CD4-positive, alpha-beta T cell treated with Interferon alpha-2 for 1 hour (primary cell): ENCODE measurements at places on chromosomes 16 and 17.

DNA sequence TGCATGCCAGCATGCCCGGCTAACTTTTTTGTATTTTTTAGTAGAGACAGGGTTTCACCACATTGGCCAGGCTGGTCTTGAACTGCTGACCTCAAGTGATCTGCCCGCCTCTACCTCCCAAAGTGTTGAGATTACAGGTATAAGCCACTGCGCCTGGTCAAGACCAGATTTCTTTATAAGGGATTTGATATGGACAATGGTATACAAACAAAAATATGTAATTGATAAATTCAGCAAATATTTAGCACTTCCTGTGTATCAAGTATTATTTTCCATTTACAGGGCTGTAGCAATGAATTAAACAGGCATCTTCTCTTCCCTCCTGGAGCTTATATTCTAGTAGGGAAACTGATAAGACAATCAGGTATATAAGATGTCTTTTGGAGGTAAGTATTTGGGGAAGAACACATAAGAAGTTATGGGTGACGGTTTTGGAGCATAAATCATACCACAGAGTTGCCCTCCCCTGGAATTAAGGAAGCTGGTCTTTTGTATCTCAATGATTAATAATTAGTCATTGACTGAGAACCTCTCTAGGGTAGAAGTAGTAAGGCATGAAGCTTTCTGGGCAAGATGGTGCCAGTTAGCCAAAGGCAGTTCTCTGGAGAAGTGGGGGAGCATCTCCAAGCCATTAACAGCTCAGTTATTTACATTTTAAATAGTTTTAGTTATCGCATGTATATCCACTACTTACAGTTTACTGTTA, 35.8 kb downstream of the TANC2 start:
- no peak for DNase-seq

GRCh38 chr17:40355123-40355803, 9.3 kb downstream of the GJD3 start:
- peak; percentile 82 for DNase-seq

DNA sequence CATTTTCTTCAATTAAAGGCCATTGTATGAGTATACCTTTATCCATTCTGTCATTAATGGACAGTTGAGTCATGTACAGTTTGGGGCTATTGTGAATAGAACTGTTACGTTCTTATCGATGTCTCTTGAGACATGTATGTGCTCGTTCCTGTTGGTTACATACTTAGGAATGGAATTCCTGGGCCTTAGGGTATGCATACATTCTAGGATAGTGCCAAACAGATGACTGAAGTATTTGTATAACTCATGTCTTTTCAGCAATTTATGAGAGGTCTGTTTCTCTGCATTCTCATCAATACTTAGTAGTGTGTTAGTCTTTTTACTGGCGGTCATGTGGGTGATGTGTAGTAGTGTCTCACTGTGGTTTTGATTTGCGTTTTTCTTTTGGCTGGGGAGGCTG, 81.2 kb downstream of the USP22 start:
- no peak for DNase-seq

DNA sequence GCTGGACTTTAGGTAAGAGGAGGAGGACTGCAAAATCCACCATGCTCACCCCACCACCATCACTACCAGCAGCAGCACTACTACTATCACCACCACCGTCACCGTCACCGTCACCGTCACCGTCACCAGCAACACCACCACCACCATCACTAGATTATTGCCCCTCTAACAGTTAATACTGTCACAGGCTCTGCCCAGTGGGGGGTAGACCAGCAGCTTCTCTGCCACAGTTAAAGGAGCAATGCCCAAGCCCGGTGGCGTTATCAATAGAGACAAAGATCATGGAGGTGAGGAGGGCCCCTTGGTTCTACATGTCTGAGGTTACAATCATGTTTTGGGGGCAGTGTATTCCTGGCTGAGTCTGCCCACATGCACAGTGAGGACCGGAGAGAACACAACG, 184.4 kb upstream of the DYNLRB2 start:
- no peak for DNase-seq

DNA sequence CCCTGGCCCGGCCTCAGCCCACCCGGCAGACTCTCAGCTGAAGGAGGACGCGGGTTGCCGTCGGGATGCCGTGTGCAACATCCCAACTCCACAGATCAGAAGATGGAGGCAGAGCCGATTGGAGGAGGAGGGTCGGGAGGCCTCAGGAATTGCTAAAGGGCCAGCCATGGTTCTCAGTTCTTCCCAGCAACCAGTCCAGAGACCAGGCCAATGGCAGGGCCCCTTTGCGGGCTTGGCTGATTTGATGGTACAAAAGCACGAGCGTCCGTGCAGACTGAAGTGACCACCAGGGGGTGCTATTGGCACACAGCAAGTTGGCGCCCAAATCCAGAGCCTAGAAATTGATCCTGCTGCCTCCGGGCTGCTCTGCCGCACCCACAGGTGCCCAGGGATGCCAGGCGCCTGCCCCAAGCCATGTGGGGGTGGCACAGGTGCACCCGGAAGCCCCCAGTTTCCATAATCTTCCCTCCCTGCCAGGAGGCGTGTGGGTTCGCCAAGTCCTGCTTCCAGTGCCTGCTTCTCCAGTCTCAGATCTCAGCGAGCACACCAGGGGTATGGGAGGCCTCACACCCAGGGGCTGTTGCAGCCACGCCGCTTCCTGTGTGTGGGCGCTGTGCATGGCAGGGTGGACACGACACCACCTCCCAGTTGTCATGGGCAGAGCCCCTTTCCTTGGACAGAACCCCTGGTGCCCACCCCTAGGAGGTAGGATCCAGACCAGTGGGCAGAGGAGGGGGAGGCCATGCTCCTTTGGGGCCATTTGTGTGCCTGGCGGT, 7.1 kb upstream of the TEX19 start:
- peak; percentile 85 for DNase-seq
